Liver (tissue), 10 donors: ENCODE measurements at places on chromosomes 3 and 15. TPM values are rescaled to one million over a fixed set of nuclear protein-coding genes. Genes with fewer than 3 reads are reported as not detected.

GRCh38 chr3:104974316-104974715 is 392.4 kb upstream of the ALCAM start:
- H3K4me1 ChIP-seq: no peaks in the 10 kb centered on the region
- no peaks in the 10 kb centered on the region for H3K36me3 ChIP-seq
- no peaks in the 10 kb centered on the region for H3K27me3 ChIP-seq
- no peak overlapping the region for H3K27ac ChIP-seq

DNA sequence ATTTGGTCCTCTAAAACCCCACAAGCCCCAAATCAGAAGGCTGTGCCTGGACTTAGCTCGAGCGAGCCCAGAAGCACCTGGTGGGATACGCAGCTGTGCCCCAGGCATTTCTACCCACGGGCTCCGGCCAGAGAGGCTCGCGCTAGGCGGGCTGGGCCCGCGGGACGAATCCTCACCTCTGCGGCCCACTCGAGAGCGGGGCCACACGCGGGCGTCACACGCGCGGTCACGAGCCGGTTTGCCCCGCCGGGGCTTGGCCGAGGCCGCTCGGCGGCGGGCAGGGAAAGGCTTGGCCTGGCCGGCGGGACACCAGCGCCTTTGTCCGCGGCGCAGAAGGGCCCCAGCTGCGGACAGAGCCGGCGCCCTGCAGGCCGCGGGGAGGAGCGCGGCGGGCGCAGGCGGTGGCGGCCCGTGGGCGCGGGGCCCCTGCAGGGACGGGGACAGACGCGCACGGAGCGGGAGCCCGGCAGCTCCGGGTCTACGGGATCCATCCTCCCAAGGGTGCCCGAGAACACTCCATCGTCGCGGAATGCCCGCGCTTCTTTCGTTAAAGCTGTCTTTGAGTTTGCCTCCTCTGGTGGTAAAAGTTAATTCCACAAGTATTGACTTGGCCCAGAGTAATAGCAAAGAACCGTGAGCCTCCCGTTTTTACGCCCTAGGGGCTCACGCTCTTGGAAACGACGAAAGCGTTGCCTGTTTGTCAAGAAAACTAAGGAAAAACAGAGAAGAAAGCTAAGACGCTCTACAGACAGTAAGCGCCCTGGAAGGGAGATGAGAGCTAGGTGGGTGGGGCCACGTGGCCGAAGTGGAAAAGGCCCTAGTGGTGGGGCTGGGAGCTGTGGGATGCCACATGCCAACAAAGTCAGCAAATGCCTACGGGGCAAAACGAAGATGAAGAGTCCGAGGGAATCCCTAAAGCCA is 26.4 kb downstream of the TYRO3 start:
- H3K36me3 ChIP-seq: no peaks in the 10 kb centered on the region
- no peak overlapping the region for H3K27ac ChIP-seq
- DNase-seq: no peak
- peaks cover 2% of the 10 kb centered on the region for H3K4me1 ChIP-seq

- H3K27ac ChIP-seq: no peak overlapping the region
- H3K4me3 ChIP-seq: peak overlapping the region; percentile 58
- H3K27me3 ChIP-seq: no peaks in the 10 kb centered on the region
- peaks cover 1% of the 10 kb centered on the region for H3K4me1 ChIP-seq
- no peak for DNase-seq
Measured at GRCh38 chr15:98514034-98514622, 134.2 kb upstream of the IGF1R start.

SNX33 gene
- 10.3 TPM for polyA plus RNA-seq

- no peak overlapping the region for H3K27ac ChIP-seq
- no peaks in the 10 kb centered on the region for H3K36me3 ChIP-seq
- DNase-seq: no peak
- H3K4me3 ChIP-seq: no peak overlapping the region
- no peaks in the 10 kb centered on the region for H3K27me3 ChIP-seq
Measured at GRCh38 chr3:102176333-102177050, 258.3 kb upstream of the ZPLD1 start.
